Muscle of leg (tissue), 16 donors: ENCODE measurements at places on chromosomes 11 and 22. TPM values are rescaled to one million over a fixed set of nuclear protein-coding genes. Genes with fewer than 3 reads are reported as not detected.

Gene SLC22A6
- total RNA-seq, result not detected

Gene MISFA
- total RNA-seq, result 4.3 TPM

DNA sequence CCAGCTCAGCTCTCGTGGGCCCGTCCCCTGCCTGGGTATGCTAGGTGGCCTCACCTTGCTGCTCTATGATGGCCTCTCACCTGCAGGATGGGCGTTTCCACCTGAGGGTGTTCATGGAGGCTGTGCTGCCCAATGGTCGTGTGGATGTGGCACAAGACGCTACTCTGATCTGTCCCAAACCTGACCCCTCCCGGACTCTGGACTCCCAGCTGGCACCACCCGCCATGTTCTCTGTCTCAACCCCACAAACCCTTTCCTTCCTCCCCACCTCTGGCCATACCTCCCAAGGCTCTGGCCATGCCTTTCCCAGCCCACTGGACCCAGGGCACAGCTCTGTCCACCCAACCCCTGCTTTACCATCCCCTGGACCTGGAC, 2.1 kb downstream of the ZP1 start:
- DNase-seq, result no peak
- no peak overlapping the region for H3K4me3 ChIP-seq
- no peak overlapping the region for H3K27ac ChIP-seq
- no peaks in the 10 kb centered on the region for H3K36me3 ChIP-seq

DNA sequence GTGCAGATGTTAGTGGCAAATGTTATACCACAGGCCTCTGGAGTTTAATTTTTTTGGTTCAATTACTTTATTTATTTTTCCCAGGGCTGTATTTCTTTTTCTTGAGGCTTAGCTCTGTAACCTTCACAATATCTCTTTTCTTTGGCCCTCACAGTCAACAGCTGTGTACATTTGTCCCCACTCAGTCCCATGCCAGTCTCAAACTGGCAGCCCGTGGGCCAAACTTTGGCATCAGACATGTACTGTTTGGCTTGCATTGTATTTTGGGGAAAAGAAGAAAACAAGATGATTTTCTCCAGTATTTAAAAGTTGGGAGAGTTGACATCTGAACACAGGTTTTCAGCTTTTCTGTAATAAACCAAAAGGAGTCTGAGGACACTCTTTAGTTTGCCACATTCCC, 87.1 kb downstream of the PRR5L start:
- peaks cover 12% of the 10 kb centered on the region for H3K4me1 ChIP-seq
- DNase-seq, result peak; percentile 59
- H3K36me3 ChIP-seq, result no peaks in the 10 kb centered on the region
- no peak overlapping the region for H3K4me3 ChIP-seq
- no peaks in the 10 kb centered on the region for H3K27me3 ChIP-seq

Gene TIMP3
- total RNA-seq, result 96.6 TPM

Gene SAA1
- not detected for total RNA-seq

DNA sequence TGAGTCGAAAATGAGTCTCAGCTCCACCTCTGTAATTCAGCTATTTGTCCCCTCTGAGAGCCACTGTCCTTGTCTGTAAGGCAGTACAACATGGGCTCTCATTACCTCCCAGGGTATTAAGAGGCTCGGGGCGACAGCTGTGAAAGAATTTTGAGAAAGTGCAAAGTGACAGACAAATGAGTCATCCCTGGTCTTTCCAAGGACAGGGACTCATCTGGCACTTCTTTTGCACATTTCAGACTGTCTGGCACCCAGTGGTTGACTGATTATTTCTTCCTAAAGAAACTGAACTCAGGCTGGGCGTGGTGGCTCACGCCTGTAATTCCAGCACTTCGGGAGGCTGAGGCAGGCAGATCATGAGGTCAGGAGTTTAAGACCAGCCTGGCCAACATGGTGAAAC, 62.1 kb upstream of the ARFGAP3 start:
- H3K36me3 ChIP-seq, result no peaks in the 10 kb centered on the region
- no peaks in the 10 kb centered on the region for H3K27me3 ChIP-seq
- peak; percentile 55 for DNase-seq
- H3K27ac ChIP-seq, result no peak overlapping the region

- H3K36me3 ChIP-seq, result no peaks in the 10 kb centered on the region
- no peak overlapping the region for H3K27ac ChIP-seq
- no peak overlapping the region for H3K4me3 ChIP-seq
- no peaks in the 10 kb centered on the region for H3K27me3 ChIP-seq
- DNase-seq, result no peak
Observed at GRCh38 chr11:27916541-27917100, 191.3 kb downstream of the KIF18A start.

Gene B4GALNT4
- 14.4 TPM for total RNA-seq

DNA sequence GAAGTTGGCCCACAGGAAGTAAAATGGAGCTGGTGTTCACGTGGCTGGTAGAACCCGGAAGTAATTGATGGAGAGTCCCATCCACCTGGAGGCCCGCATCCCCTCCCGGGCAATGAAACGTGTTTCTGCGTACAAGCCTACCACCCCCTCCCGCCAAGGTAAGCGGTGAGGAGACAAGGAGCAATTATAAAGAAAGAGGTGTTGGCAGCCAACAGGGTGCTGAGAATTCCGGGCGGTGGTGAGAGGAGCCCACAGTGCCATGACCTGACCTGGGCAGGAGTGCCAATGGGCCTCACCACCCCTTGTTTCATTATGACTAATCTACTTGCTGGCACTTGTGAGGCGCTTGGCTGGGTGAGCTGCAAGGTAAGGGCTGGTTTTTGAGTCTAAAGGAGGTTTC, 83.8 kb upstream of the BID start:
- H3K4me3 ChIP-seq, result no peak overlapping the region
- H3K27ac ChIP-seq, result no peak overlapping the region
- no peaks in the 10 kb centered on the region for H3K27me3 ChIP-seq

Gene MAML2
- total RNA-seq, result 5.7 TPM

DNA sequence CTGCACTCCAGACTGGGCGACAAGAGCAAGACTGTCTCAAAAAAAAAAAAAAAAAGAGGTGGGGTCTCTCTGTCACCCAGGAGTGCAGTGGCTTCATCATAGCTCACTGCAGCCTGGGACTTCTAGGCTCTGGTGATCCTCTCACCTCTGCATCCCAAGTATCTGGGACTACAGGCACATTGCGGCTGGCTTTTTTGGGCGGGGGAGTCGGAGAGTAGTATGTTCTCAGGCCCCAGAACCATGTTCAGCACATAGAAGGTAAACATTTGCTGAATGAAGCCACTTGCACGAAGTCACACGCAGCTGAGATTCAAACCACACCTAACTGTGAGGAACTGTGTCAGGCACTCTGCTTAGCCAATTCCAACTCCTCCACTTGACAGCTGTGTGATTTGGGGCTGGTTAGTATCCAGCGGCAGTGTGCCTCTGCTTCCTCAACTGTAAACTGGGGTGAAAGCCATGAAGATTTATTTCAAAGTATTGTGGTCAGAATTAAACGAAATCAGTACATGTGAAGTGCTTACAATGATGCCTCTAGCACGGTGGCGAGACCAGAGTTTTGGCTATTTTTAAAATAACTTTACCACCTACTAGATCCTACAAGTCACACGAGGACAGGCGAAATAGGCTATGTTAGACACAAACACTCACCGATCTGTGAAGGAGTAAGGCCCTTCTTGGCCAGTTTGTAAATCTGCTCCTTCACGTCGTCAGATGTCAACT, 789 bp downstream of the RPS13 start:
- H3K27ac ChIP-seq, result peak overlapping the region; percentile 98
- peaks cover 28% of the 10 kb centered on the region for H3K36me3 ChIP-seq
- DNase-seq, result peak; percentile 37
- no peaks in the 10 kb centered on the region for H3K27me3 ChIP-seq
- peak overlapping the region; percentile 100 for H3K4me3 ChIP-seq

DNA sequence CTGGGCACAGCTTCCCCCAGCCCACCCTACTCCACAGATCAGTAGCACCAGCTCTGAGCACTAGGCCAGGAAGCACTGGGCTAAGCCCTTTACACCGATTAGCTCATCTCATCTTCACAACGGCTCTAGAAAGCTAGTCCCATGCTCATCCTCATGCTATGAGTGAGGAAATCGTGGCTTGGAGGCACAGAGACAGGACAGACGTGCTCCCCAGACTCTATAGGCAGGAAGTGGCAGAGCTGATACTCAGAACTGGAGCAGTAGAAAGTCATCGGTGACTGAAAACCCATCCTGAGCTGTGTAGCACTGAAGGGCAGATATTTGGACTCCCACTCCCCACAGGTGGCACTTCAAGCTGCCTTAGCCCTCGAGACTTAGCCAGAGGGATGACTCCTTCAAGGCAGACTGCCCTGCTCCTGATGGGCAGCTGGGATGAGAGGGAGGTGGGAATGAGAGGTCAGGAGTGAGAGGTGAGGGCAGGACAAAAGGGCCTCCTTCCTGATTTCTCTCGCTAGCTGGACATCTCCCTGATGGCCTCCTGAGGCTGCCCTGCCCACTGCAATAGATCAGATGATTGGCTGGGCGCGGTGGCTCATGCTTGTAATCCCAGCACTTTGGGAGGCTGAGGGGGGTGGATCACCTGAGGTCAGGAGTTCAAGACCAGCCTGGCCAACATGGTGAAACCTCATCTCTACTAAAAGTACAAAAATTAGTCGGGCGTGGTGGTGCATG, 9.7 kb downstream of the CD5 start:
- no peak overlapping the region for H3K4me3 ChIP-seq
- no peak for DNase-seq
- H3K27ac ChIP-seq, result no peak overlapping the region
- no peaks in the 10 kb centered on the region for H3K36me3 ChIP-seq
- peaks cover 6% of the 10 kb centered on the region for H3K4me1 ChIP-seq

DNA sequence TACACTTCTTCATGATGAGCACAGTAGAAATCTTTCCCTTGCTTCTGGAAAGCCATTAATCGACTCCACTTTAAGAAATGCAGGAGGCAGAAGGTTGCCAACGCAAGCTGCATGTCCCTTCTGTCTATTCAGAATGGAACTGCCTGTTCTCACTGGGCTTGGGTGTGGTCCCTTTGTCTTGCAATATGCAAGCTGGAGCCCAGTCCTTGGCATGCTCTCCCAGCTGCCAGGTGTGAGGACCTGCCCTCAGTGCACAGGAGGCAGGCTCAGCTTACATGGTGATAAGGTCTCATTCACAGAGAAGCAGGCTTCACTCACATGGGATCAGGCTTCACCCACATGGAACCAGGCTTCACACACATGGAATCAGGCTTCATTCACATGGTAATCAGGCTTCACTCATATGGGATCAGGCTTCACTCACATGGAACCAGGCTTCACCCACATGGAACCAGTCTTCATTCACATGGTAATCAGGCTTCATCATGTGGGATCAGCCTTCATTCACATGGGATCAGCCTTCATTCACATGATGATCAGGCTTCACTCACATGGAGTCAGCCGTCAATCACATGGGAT, 59.2 kb upstream of the USP47 start:
- no peaks in the 10 kb centered on the region for H3K36me3 ChIP-seq
- peaks cover 9% of the 10 kb centered on the region for H3K27me3 ChIP-seq
- H3K4me1 ChIP-seq, result no peaks in the 10 kb centered on the region
- no peak overlapping the region for H3K4me3 ChIP-seq

GRCh38 chr11:11445441-11446185, 92.6 kb upstream of the CSNK2A3 start:
- H3K27me3 ChIP-seq, result peaks cover 4% of the 10 kb centered on the region
- DNase-seq, result peak; percentile 30
- peaks cover 10% of the 10 kb centered on the region for H3K4me1 ChIP-seq
- H3K36me3 ChIP-seq, result no peaks in the 10 kb centered on the region
- H3K27ac ChIP-seq, result no peak overlapping the region
